ENCODE measurements at places on chromosomes 1 and 21.

DNA sequence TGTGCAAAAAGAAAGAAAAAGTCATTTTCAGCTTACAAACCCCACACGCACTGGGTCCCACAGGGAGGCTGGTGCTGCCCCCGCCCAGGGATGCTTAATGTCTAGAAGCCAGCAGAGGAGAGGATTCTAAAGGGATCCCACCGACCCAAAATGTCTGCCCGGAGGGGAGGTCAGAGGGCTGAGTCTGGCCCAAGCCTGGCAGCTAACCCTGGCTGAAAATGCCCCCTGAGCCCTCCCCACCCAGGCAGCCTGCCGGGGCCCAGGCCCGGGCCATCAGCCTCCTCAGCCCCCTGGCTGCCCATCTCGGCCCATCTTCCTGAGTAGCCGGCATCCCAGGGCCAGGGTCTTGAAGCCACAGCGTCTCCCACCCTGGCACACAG lies 33.5 kb downstream of the ACOT7 start:
- DNase-seq, result no peak

DNA sequence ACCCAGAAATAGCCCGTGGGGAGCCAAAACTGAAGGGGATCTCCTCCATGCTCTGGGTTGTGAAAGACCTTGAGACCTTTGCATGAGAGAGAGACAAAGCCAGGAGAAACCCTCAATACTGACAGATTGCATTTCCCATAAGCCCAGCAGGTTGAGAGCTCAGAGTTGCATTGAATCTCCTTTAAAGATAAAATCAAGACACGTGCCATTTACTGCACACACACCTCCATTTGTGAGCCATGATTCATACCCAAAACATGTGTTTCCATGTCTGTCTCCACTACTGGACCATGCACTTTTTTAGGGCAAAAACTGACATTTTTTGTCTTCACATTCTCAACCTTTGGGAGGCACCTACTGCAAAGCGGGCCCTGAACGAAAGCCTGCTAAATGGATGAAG lies 144.0 kb upstream of the NRIP1 start:
- DNase-seq, result no peak

GRCh38 chr1:31764312-31765040 lies at the start of gene ADGRB2:
Gene ADGRB2 (minus strand): TSS chr1:31764340. CDS start chr1:31757221, 7,119 bp downstream.
- no peak for DNase-seq

DNA sequence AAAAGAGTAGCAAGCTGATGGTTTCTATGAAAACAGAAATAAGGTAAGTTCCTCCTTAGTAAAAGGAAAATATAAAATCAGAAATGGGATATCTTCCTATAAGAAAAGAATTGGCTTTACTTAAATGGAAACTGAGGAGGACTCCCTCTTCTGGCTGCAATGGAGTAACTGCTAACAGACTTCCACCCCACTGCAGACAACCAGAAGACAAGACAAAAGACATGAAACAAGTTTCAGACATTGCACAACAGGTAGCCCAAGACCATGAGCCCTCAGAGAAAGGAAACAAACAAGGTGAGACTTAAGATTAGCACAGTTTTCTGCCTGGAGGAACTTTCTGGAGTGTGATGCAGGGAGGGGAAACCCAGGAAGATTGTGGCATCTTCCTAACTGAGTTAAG lies 17.0 kb upstream of the OLFML2B start:
- DNase-seq, result no peak

GRCh38 chr1:31762726-31763670 lies 1.1 kb downstream of the ADGRB2 start:
- no peak for DNase-seq

DNA sequence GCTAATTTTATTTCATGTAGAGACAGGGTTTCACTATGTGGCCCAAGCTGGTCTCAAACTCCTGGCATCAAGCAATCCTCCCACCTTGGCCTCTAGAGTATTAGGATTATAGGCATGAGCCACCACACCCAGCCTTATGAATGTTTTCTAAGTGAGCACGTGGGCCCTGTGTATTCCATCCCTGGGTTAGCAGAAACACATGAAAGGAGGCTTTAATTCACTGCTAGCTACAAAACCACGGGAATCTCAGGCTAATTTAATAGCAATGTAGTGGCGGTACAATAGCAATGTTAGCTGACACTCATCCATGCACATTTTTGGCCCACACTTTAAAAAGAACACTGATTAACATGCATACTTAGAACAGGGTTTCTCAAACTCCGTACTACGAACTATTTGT lies 32.0 kb downstream of the VTCN1 start:
- no peak for DNase-seq

DNA sequence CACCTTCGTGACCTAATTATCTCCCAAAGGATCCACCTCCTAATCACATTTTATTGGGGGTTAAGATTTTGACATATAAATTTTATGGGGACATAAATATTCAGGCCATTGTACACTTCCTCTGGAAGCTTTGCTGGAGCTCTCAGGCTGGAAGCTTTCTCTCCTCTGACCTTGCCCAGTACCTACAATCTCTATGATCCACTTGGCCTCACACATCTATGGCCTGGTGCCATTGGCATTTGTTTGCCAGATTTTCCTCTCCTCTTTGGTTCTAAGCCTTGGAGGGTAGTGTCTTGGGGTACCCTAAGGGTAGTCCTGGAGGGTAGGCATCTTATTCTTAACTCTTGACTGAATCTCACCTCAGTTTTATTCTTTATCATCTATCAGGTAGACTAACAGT lies 79.0 kb downstream of the HLX start:
- DNase-seq, result no peak

- no peak for DNase-seq
These were observed 16.0 kb upstream of the EPS15 start for GRCh38 chr1:51535006-51535592.

GRCh38 chr1:243315455-243315854 lies 59.6 kb downstream of the SDCCAG8 start:
- no peak for DNase-seq

DNA sequence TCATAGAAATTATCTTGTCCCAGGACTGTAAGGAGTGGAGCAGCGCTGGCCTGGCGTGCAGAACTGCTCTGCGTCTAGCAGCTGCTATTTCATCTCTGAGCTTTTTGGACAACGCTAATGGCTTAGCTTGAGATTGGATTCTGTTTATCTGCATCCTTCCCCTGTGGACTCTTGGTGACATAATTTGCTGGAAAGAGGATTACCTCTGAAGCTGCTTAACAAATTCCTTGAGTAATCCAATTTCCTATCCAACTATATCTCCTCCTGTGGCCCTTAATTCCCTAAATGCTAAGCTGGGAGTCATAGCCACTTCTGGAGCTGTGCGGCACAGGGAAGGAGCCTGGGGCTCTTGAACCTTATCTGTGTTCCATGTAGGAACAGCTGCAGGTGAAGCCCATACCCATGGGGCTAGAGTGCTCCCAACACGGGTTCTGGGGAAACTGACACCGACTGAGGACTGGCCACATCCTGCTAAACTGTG lies 43.2 kb downstream of the IL6R start:
- DNase-seq, result no peak

DNA sequence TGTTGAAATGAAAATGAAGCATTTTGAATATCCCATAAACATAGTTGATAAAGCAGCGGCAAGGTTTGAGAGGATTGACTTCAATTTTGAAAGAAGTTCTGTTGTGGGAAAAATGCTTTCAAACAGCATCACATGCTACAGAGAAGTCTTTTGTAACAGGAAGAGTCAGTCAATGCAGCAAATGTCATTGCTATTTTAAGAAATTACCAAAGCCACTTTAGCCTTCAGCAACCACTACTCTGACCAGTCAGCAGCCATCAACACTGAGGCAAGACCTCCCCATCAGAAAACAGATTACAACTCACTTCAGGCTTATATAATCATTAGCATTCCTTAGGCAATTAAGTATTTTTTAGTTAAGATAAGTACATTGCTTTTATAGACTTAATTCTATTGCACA lies 33.8 kb upstream of the FCRL3 start:
- DNase-seq, result no peak

GRCh38 chr21:19440792-19441655 lies 1037.4 kb upstream of the TMPRSS15 start:
- DNase-seq, result peak; percentile 46

- peak; percentile 63 for DNase-seq
These were observed at the start of gene RWDD3 for GRCh38 chr1:95233737-95234500. Gene RWDD3 (plus strand): TSS chr1:95234210. CDS start chr1:95234231, 21 bp downstream.

- no peak for DNase-seq
These were observed 8.8 kb upstream of the THEMIS2 start for GRCh38 chr1:27863538-27863915.

GRCh38 chr1:109083923-109084322 lies 6.6 kb upstream of the TMEM167B start:
- DNase-seq, result no peak

DNA sequence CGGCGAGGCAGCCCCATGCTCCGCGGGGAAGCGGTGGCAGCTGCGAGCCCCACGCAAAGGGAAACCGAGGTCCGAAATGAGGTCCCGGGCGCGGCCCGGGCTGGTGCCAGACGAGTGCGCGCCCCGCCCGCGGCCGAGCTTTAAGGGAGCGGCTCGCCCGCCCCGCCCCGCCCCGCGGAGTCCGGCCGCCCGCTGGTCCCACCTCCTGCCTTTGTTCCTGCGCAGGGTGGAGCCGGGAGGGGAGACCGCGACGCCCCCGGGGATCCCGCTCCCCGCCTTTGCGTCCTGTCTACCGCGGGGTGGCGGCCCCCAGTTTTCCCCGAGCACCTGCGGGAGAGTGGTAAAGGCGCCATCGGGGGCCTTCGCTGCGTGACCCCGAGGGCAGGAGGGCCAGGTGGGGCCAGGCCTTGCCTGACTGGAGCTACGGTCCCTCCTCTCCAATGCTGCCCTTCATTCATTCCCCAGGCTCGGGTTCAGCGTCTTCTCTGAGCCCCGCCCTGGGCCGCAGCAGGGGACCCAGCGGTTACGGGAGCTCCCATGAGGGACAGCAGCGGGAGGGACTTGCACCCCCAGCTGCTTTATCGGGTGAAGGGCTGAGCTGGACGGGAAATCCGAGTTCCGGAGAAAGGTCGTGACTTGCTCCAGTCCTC lies at the start of gene HES2:
Gene HES2 (minus strand): TSS at position 116 of the 650 bp plus-strand sequence. CDS start 99 bp downstream, at position 17.
- no peak for DNase-seq

DNA sequence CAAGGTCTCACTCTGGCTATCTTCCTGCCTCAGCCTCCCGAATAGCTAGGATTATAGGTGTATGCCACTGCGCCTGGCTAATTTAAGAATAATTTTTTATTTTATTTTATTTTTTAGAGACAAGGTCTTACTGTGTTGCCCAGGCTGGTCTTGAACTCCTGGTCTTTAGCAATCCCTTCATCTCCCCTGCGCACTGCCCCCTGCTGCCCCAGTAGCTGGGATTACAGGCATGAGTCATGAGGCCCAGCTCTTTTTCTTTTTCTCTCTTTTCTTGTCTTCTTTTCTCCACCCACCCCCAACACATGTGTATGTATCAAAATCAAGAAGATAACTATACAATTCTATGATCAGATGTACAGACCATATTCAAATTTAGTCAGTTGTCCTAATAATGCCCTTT lies 87.2 kb downstream of the PEX14 start:
- DNase-seq, result no peak

GRCh38 chr1:163703794-163704193 lies 382.0 kb downstream of the NUF2 start:
- DNase-seq, result no peak

- no peak for DNase-seq
These were observed 56.5 kb downstream of the MAP3K21 start for GRCh38 chr1:233383984-233384383.

- DNase-seq, result no peak
These were observed 60.5 kb upstream of the USP25 start for GRCh38 chr21:15669247-15669646.

DNA sequence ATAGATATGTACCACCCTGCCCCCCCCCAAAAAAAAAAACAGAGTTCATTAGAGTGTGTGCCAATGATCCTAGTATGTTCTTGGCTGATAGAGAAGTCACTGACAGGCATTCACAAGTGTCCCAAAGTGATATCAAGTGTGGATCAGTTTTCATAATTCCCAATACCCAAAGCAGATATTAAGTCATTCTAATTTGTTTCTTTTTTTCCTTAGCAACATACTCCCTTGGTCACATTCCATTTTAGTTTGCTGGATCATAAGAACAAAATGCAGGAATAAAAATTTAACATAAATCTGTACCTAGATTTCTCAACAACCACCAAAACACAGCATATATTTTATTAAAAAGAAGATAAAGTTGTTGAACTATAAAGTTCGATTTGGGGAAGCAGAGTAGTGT lies 129.8 kb upstream of the PALMD start:
- no peak for DNase-seq

DNA sequence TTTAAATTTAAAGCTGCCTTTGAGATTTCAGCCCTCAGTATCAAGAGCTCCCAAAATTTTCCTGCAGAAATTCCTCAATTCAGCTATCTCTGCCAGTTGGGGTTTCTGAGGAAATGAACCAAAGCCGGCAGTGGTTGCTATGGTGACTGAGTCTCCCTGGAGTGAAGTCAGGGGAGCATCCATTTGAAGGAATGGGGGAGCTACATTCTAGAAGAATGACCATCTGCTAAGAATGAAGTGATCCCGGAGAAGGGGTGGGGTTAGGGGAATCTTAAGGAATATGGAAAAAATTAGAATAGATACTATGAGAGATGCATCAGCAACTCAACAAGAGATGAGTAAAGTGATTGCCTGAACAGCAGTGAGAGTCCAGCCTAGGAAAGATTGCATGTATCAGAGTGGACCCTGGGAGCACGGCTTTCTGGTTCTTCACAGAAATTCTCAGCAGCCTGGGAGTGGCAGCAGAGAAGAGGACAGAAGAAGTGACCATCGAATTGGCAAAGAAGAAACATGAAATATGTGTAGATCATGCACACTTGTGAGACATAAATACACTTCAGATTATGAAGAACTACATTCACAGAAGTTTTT lies 94.7 kb downstream of the CHD1L start:
- DNase-seq, result no peak

- DNase-seq, result no peak
These were observed 35.9 kb downstream of the FCER1A start for GRCh38 chr1:159338018-159338417.

GRCh38 chr1:241899210-241899609 lies 51.2 kb downstream of the EXO1 start:
- DNase-seq, result no peak

GRCh38 chr1:154663471-154664060 lies 55.6 kb upstream of the ADAR start:
- peak; percentile 56 for DNase-seq

GRCh38 chr21:37520801-37521200 lies 154.2 kb downstream of the DYRK1A start:
- no peak for DNase-seq

GRCh38 chr1:152388889-152389288 lies 25.2 kb downstream of the CRNN start:
- DNase-seq, result no peak

GRCh38 chr1:157241185-157241538 lies 103.0 kb upstream of the ETV3 start:
- DNase-seq, result no peak

DNA sequence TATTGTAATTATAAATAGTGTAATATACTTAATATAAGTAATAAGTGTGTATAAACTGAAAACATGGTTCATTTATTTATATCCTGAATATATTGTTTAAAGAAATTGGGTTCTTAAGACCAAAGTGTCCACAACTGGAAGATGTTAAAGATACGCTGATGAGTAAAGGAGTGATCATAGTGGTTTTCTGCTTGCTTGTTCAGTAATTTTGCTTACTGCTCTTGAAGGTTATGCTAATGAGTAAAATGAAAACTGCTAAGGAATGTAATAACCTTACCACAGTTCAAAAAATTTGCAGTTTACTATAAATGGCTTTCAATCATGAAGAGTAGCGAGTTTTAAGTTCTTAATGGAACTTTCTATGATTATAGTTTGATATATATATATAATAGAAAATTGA lies 22.0 kb downstream of the DONSON start:
- no peak for DNase-seq

- no peak for DNase-seq
These were observed 6.5 kb upstream of the PDXK start for GRCh38 chr21:43712268-43712942.

All from CMK (cell line).